Activated CD4-positive, CD25-positive, alpha-beta regulatory T cell treated with anti-CD3 and anti-CD28 coated beads, Interleukin-2, amount 50 U/mL, for 24 hours (primary cell): ENCODE measurements at places on chromosomes 3 and 15.

- ATAC-seq = peak; percentile 30
These were observed 11.7 kb downstream of the BCL2L10 start for GRCh38 chr15:52100807-52101442.

- ATAC-seq = no peak
These were observed 25.7 kb downstream of the ZNF35 start for GRCh38 chr3:44674211-44674610.

- ATAC-seq = no peak
These were observed 145.5 kb upstream of the TPM1 start for GRCh38 chr15:62896969-62897486.

DNA sequence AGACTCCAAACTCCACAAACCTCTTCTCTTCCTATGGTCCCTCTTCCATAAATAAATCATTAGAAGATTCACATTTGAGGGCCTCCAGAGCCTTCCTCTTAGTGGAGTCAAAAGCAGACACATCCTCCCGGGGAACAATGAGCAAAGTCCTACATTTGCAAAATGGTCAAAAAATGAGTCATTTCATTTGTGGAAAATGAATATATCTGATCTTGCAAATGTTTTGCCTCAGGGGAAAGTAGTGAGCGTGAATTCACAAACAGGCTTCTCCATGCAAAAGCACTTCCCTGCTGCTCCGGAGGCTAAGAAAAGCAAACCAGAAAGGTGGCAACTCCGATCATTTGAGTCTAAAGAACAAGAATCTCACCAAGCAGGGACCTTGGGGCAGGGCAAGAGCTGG, 86.7 kb upstream of the IQSEC1 start:
- no peak for ATAC-seq

GRCh38 chr15:63559753-63560152, 37.4 kb upstream of the FBXL22 start:
- ATAC-seq = no peak

GRCh38 chr3:73586190-73586589, 38.6 kb downstream of the PDZRN3 start:
- ATAC-seq = no peak

DNA sequence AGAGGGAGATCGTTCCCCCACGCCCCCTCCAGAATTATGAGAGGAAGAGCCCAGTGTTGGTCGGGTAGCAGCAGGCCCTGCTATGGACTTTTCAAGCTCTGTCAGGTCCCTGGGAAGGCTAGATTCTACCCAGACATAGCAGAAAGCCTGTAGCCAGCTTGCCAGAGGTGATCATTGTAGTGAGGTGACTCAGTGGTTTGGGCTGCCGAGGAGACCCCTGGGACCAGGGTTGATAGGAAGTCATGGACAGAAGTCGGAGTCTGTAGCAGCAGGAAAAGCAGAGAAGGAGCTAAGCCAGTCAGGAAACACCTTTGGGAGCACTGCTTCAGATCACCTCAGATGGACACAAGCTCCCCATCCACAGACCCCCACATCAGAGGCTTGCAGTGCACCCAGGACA, 67.7 kb downstream of the CCNL1 start:
- ATAC-seq = no peak

DNA sequence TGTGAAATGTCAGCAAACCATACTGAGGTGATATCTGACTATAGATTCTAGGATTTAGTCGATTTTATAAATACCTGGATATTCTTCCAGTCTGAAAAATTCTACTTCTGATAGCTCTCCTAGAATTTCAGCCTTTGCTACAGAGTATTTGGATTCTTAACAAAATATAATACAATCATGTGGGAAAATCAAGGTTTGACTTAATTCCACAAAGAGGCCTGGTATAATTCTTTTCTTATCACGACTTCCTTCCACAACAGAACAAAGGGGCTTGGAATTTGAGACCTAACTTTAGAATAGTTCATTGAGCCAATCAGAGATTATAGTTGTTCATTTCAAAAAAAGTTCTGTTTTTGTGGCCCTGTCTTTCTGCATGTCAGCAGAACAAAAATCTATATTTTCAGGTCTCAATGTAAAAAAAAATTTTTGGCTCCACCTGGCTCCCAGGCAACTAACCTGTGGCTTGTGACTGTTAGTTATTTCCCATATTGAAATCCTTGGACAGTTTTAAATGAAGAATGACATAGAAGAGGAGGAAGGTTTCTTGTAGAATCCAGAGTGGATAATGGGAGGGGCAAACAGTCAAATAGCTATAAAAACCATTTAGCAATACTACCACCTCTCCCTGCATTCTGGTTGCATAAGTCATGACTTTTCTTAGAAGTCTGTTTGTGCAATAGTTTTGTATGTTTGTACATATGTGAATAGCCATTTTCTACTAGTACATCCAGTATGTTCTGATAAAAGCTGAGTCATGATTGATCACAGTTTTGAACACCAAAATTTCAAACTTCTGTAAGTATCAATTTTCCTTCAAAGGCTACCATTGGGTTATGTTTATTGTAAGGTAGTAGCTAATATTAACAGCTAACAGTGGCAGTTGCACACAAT, 4.0 kb downstream of the TM4SF1 start:
- no peak for ATAC-seq

DNA sequence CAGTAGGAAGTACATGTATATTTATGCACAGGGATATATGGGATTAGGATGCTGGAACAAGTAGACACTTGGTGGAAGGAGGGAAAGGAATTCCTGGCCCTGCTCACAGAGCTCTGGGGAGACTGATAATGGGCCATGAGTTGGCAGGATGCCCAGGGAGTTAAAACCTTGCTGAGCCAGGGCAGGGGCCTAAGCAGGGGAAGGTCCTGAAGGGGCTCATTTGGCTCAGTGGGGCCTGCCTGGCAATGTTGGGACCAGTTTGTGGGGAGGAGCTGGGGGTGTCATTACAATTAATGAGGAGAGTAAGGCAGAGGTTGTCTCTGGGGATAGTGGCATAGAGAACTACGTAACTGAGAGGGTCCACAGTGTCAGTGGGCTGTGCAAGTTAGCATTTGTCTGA, 124.2 kb upstream of the ADPGK start:
- ATAC-seq = no peak

- no peak for ATAC-seq
These were observed 1101.0 kb downstream of the ROBO2 start for GRCh38 chr3:78140866-78141265.

DNA sequence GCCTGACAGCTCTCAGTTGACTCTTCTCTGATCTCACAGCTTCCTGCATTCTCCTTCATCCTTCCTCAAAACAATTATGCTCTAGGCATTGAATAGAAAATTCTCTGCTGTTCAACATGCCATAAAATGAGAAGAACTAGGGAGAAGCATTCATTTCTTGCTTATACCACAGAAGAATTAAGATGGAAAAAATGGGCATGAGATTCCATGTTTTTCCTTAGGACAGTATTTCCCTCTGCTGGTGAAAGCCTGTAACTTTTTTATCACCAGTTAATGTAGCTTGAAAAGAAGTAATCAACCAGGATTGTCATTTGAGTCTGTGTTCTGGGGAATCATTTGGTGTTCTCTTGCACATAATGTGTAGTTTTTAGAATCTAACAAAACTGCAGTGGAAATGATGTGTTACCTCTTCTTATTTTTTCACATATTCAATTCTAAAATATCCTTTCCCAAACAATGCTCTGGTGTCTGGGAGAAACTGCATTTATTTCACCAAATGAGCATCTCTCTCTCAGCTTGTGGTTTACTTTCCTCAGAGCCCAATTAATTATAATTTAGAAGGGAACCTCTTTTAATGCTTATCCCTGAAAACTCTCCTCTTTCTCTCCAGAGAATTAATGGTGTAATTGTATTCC, 92.8 kb upstream of the DCBLD2 start:
- no peak for ATAC-seq

- ATAC-seq = peak; percentile 58
These were observed 2.6 kb downstream of the SMAD3 start for GRCh38 chr15:67067930-67068551.

DNA sequence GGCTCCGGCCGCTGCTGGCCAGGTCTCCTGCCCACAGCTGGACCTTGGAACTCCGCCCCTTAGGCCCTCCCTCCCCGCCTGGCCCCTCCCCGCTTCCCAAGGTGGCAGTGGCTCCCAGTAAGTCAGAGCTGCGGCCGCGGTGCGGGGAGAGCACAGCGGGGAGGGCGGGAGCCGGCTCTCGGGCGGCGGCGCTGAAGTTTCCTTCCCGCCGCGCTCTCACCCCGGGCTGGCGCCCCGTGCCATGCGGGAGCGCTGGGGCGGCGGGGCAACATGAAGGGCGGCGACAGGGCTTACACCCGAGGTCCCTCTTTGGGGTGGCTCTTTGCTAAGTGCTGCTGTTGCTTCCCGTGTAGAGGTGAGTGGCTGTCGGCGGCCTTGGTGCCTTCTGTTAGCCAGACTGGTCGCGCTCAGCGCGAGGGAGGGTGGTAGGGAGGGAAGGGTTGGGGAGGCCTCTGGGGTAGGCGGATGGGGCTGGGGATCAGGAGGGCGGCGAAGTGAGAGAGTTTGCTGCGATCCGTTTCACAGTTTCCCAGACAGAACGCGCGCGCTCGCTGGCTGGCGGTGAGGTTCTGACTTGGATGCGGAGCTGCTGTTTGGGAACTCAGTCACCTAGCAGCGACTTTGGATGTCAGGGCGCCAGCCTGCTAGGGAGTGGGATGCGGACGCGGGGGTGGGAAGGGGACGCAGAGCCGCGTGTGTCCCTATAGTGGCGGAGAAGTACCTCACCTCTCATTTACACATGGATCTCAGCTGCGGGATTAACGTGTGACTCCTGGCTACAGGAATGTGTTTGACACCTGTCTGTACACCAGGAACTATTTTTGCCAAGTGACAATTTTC, 145.5 kb upstream of the UMPS start:
- peak; percentile 62 for ATAC-seq

DNA sequence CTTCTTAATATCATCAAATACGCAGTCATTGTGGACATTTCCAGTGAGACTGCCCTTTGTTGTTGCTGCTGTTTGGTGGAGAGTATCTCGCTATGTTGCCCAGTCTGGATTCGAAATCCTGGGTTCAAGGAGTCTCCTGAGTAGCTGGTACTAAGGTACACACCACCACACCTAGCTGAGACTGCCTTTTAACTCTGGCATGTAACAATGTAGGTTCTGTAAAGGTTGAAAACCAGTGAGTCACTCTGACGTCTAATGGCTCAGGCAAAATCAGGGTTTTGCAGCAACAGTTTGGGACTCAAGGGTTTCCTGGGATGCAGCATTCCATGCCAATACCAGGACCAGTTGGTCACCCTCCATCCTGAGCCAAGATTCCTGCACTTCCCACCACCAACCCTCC, 52.2 kb downstream of the AQP9 start:
- no peak for ATAC-seq

DNA sequence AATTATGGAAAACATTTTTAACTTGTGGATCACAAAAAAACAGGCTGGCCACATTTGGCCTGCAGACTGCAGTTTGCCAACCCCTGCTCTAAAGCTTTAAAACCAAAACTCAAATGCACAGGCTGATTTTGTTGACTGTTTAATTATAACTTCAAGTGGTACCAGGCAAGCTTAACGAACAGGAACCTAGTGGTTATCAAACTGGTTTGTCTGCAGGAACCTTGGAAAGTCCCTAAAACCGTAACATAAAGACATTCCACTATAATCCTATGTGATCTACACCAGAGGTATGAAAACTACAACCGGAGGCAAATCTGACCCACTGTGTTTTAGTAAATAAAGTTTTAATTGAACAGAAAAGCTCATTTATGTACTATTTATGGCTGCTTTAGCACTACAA, 52.4 kb downstream of the TBL1XR1 start:
- peak; percentile 33 for ATAC-seq

GRCh38 chr3:72332036-72332435, 516.2 kb downstream of the SHQ1 start:
- no peak for ATAC-seq

DNA sequence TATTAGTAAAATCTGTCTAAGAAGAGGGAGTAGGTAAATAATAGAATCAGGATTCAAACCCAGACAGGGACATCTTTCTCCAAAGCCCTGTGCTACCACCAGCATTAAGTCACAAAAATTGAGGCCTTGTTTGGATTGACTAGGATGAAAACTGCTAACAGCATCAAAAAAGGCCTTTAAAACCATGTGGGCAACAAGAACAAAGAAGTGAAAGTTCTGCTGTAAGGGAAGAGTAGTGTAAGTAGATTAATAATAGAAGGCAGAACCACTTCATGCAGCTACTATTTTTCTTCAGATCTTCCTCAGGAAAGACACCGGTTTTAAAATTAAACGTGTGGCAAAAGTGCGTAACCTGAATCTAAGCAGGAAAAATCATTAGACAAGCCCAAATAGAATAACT, 15.3 kb upstream of the KBTBD12 start:
- ATAC-seq = no peak

- ATAC-seq = no peak
These were observed 21.9 kb upstream of the ST3GAL6 start for GRCh38 chr3:98741121-98741716.

DNA sequence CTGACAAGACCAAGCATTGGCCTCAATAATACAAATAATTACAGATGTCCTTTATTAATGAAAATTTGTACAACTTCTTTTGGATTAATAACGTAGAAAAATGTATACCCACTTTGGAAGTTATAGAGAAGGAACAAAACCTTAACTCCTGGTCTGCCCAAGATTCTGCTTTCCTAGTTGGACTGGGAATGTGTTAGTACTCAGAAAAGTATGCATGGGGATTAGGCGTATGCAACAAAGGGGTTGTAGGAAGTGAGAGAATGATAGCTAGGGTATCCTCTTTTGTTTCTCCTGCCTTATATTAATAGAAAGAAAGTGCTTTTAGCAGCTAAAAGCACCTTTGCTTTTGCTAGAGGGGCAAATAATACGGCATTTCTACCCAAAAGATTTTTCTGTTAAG, 116.2 kb upstream of the LRRFIP2 start:
- ATAC-seq = no peak

- ATAC-seq = no peak
These were observed 504.9 kb upstream of the SEMA6D start for GRCh38 chr15:47212222-47213010.

DNA sequence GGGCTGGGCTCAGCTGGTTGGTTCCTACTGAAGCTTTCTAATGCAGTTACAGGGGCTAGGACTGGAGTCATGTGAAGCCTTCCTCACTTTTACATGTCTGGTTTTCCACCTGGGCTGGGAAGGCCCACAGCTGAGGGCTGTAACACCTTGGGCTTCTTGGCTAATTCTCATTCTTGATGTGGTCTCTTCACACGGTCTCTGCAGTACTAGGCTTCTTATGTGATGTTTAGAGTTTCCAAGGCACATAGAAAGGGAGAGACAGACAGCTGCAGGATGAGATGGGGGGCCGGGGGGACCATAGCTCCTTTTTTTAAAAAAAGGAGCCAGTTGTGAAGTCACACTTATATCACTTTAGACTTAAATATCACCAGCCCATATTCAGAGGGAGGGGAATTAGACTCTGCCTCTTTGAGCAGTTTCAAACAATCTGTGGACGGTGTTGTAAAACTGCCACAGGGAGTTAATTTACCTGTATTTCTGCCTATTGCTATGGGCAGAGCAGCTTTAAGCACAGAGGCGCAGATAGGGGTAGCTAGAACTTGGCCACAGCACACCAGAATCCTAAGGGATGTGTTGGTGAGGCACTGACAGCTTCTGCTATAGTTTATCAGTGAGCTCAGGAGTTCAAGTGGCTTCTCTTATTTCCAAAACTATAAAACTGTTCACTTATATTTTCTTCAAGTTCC, 46.7 kb downstream of the NKIRAS1 start:
- ATAC-seq = no peak
